ENCODE measurements at places on chromosomes 16 and 17. TPM values are rescaled to one million over a fixed set of nuclear protein-coding genes. Genes with fewer than 3 reads are reported as not detected.

MT4 gene
- total RNA-seq: not detected

CDK5R1 gene
- 1.6 TPM for total RNA-seq

HS3ST6 gene
- not detected for total RNA-seq

HOXB13 gene
- total RNA-seq: 1.6 TPM

KRT28 gene
- not detected for total RNA-seq

IL21R gene
- 0.14 TPM for total RNA-seq

PIGS gene
- total RNA-seq: 40.2 TPM

CTU2 gene
- 37.5 TPM for total RNA-seq

TMED6 gene
- not detected for total RNA-seq

RNF151 gene
- not detected for total RNA-seq

CALB2 gene
- 14.4 TPM for total RNA-seq

PPY gene
- total RNA-seq: not detected

NOL3 gene
- total RNA-seq: 13.6 TPM

MYH1 gene
- total RNA-seq: not detected

BAIAP3 gene
- total RNA-seq: 0.66 TPM

GRIN2A gene
- not detected for total RNA-seq

CD300A gene
- total RNA-seq: not detected

KRT36 gene
- 0.22 TPM for total RNA-seq

CNTNAP4 gene
- not detected for total RNA-seq

SALL1 gene
- 0.22 TPM for total RNA-seq

RAB37 gene
- total RNA-seq: not detected

CDH5 gene
- not detected for total RNA-seq

GPATCH8 gene
- total RNA-seq: 22.8 TPM

NPIPA8 gene
- not detected for total RNA-seq

CCDC200 gene
- total RNA-seq: not detected

Data from placental pericyte (primary cell).